Stimulated activated CD4-positive, alpha-beta T cell treated with anti-CD3 and anti-CD28 coated beads, Interleukin-15, amount 100 ng/mL, for 1 hour (primary cell): ENCODE measurements at places on chromosomes 2 and 18.

- no peak for DNase-seq
Observed at GRCh38 chr2:197786010-197786877, 1.1 kb upstream of the BOLL start.

DNA sequence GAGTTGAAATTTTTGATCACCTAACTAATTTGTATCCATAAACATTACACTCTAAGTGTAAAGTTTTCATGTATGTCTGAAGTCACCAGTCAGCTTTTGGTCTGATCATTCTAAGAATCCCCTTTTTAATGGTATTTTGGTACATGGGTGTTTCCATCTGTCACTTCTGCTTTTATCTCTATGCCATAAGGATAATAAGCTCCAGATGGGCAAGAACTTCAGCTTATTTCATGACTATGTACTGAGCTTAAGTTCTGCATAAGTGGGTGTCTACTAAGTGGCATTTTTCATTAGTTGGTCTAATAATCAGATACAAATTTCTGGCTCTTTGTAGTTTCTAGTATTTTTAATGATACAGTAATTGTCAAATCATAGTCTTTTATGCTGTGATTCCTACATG lies 20.4 kb downstream of the UBXN4 start:
- DNase-seq, result no peak

- no peak for DNase-seq
Observed at GRCh38 chr18:48844271-48844670, 106.5 kb downstream of the SMAD7 start.

GRCh38 chr18:51425889-51426288 lies 228.4 kb upstream of the MEX3C start:
- no peak for DNase-seq

- DNase-seq, result no peak
Observed at GRCh38 chr2:27735263-27735904, 36.1 kb upstream of the MRPL33 start.

GRCh38 chr2:181575650-181576025 lies 81.3 kb downstream of the CERKL start:
- DNase-seq, result no peak

- no peak for DNase-seq
Observed at GRCh38 chr2:53827398-53828175, 32.2 kb downstream of the GPR75 start.

- DNase-seq, result no peak
Observed at GRCh38 chr18:46268671-46269070, 164.5 kb downstream of the HAUS1 start.

DNA sequence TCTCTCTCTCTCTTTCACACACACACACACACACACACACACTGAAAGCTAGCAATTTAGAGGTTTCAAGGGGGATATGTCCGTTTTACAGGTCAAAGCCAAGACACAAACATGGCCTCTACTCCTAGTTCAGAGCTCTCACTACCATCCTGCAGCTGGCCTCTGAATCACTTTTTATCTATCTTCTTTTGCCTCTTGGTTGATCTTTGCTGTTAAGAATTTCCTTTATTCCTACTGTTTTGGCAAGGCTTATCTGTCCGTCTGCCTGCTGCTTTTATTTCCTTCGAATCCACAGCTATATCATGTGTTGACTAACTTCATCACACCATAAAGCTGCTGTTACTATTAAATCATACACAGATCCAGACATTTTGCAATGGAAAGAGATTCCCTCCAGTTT lies 543.0 kb downstream of the PLCL1 start:
- no peak for DNase-seq

DNA sequence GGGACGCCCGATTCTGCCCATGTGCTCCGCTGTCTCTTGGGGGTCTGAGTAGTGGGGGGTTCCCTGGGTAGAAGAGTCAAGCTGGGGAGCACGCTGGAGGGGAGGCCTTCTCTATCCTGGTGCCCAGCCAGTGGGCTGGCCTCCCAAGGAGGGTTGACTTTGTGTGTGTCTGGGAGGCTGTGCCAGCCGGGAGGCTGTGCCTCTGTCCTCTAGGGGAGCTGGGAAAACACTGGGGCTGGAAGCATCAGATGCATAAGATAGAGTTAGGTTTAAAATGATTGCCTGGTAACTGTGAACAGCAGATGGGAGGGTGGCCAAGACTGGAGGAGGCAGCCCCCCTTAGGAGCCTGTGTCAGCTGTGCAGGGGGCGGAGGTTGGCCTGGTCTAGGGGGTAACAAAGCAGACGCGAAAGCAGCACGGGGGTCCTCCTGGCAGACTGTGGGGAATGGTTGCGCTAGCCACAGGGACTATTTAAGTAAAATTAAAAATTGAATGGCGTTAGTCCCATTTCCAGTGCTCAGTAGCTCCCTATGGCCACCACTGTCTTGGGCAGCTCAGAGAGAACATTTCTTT lies 1.3 kb downstream of the ING5 start:
- no peak for DNase-seq

DNA sequence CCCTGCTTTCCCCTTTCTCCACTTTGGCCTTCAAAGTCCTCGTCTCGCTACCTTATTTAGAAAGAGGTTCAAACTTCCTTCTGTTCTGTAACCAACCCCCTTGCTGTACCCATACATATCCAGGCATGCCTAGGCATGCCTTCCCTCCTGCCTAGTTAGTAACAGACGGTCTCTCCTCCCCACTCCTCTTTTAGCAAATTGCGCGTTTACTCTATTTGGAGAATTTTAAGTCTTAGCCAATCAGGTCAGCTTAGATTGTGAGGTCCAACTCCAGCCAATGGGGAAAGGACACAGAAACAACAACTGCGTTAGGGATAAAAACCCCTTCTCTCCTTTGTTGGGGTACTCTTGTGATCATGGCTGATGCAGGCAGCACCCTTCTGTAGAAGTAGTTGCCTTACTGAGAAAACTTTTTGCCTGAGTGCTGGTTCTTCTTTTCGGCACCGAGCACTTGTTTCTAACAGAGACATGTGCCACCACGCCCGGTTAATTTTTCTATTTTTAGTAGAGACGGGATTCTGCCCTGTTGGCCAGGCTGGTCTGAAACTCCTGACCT lies 85.9 kb upstream of the FOXI3 start:
- DNase-seq, result no peak

DNA sequence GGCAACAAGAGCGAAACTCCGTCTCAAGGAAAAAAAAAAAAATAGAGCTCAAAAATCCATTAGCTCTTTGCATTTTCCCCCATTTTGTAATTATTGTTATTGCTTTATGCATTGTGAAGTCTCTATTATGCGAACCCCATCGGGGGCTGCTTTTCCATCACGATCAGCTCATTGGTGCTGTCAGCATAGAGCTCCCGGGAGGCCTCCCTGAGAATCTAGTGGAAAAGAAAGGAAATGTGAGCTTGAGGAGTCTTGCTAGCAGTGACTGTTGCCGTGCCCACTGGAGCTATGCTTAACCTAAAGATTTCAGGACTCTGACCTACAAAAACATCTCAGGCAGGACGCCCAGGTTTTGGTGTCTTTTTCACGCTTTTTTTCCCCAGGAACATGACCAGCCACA lies 102.6 kb upstream of the NDUFV2 start:
- DNase-seq, result no peak

DNA sequence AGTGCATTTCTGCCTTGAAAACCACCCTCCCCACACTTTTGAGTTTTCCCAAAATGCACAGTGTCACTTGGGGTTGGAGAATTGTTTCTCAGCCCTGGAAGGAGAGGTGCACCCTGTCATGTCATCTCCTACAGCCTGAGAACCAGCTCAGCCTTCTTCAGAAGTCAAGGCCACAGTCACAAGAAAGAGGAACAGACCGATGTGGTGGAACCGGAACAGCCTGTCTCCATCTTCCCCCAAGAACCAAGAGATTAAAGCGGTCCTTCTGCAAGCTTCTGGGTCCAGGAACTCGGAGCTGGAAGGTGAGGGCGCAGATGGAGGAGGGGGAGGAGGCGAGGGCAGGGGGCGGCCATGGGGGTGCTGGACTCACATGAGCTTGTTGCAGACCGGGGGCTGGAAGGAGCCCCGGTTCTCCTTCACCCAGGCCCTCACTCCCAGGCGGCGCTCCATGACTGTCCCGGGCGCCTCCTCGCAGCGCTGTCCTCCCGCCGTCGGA lies 248 bp downstream of the HAAO start:
- no peak for DNase-seq

DNA sequence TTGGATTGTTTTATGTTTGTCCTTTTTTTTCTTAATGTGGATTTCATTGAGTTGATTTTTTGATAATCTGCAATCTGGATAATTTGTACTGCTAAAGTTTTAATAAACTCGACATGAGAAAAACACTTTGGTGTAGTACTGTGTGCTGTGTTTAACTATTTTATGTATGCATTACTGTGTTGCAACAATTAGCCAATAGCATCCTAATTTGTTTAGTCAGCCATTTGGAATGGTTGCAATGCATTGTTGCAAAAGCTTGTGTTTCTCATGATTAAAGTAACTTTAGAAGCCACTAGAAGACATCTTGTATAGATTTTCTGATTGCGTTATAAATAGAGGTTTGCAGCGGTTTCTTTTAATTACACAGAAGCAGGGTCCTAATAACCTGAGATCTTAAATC lies 53.5 kb downstream of the PPIG start:
- no peak for DNase-seq

GRCh38 chr2:120436460-120436739 lies 90.5 kb downstream of the INHBB start:
- DNase-seq, result no peak

DNA sequence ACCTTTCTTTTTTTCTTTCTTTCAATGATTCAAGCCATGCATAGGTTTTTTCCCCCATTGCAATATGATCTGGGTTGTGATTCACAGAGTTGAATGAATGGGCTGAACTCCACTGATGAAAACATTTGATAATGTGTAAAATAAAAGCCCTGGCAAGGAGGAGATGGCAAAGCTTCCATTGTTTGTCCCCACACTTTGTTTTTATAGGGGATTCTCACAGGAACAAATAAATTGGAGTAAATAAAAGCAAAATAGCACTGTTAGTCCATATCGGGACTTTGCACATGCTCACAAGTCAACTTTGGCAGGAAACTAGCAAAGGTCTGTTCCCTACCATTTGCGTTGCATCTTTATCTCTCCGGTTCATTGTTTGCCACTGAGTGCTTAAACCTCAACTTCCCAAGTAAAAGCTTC lies 55.7 kb downstream of the MEIS1 start:
- DNase-seq, result no peak

DNA sequence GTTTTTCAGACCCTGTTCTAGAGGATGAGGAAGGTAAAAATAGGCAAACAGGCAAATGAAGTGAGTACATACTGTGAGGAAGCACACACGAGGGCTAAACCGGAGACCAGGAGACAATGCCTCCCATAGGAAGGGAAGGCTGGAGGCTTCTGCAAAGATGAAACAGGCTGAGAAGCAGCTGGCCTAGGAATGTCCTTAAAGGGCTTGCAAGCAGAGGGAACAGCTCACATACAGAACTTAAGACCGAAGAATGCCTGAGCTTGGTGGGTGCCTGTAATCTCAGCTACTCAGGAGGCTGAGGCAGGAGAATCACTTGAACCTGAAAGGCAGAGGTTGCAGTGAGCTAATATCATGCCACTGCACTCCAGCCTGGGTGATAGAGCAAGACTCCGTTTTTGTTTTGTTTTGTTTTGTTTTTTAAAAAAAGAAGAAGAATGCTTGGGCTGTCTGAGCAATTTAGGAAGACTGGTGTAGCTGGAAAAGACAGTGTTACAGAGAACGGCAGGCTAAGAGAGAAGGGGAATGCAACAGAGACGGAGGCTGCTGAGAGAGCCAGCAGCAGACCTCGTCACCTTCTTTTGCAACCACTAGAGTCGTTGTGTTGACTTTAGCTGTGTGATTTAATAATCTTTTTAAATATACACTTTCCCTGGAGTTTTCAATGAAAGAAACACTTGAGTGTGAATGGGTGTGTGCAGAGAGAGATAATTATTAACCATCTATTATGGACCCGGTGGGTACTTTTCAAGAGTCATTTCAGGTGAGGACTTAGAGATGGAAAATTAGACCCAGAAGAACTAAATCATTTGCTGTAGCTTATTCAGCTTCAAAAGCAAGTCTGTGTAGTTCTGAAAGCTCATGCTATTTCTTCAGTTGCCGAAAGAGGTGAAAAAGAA lies 232.8 kb downstream of the GALR1 start:
- no peak for DNase-seq

- no peak for DNase-seq
Observed at GRCh38 chr2:105741174-105741573, 3.5 kb upstream of the NCK2 start.

DNA sequence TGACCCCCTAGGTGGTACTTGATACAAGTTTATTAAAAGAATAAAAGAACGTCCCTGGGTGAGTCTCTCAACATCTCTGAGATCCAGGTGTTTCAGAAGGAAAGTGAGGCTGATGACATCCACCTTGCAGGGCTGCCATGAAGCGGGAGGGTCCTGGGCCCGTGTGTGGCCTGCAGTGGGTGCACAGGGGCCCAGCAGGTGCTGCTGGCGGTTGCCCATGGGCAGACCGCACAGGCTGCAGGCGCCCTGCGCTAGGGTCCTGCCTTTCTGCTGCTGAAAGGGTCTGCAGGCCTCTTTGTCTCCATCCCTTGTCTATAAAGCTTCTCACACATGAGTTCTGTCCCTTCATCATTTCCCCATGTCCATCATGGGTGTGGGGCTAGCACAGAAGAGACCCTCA lies 247.0 kb downstream of the TFCP2L1 start:
- no peak for DNase-seq

DNA sequence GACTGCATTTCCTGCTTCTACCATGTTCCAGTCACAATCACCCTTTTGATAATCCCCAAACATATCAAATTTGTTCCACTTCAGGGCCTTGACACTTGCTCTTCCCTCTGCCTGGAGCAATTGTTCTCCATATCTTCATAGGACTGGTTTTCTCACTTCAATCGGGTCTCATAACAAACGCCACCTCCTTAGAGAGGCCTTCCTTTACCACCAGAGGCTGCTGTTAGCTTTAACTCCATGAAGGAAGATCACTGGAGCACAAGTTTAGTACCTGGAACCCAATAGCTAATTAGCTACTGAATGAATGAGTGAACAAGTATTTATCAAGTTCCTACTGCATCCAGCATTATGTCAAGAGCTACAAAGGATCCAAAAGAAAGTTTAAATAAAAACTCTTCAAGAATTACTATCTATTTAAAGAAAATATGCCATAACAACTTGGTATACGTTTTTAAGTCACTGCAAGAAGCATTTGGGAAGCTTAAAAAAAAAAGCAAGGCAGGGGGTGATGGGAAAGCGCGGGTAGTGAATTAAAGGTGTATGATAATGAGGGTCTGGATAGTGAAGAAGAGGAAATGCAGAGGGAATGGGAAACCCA lies 58.8 kb downstream of the BAZ2B start:
- no peak for DNase-seq
